CD4-positive, CD25-positive, alpha-beta regulatory T cell (primary cell): ENCODE measurements at places on chromosomes 2 and 18. TPM values are rescaled to one million over a fixed set of nuclear protein-coding genes. Genes with fewer than 3 reads are reported as not detected.

The TBR1 gene
- 0.32 TPM for total RNA-seq

The RIT2 gene
- not detected for total RNA-seq

The CD8A gene
- total RNA-seq, result not detected

The CD226 gene
- 65.1 TPM for total RNA-seq

The CEP192 gene
- 38.6 TPM for total RNA-seq

The SLC16A14 gene
- not detected for total RNA-seq

The LYG1 gene
- 2.0 TPM for total RNA-seq

The FAP gene
- not detected for total RNA-seq

The MFSD6 gene
- total RNA-seq, result 67.1 TPM

The REG3G gene
- not detected for total RNA-seq

The HOXD4 gene
- not detected for total RNA-seq

The IL36A gene
- total RNA-seq, result not detected

The CDK5R2 gene
- total RNA-seq, result not detected

The ATOH8 gene
- not detected for total RNA-seq

The GKN1 gene
- not detected for total RNA-seq

The PIEZO2 gene
- total RNA-seq, result not detected

The MARCO gene
- not detected for total RNA-seq

The WDR54 gene
- total RNA-seq, result 18.4 TPM

The STEAP3 gene
- not detected for total RNA-seq

The TMEM200C gene
- not detected for total RNA-seq

The EVX2 gene
- total RNA-seq, result not detected

The HOXD10 gene
- total RNA-seq, result not detected
